ENCODE measurements at places on chromosomes 1 and 21.

- no peak for DNase-seq
These were observed 332.8 kb downstream of the KCTD3 start for GRCh38 chr1:215899901-215900300.

DNA sequence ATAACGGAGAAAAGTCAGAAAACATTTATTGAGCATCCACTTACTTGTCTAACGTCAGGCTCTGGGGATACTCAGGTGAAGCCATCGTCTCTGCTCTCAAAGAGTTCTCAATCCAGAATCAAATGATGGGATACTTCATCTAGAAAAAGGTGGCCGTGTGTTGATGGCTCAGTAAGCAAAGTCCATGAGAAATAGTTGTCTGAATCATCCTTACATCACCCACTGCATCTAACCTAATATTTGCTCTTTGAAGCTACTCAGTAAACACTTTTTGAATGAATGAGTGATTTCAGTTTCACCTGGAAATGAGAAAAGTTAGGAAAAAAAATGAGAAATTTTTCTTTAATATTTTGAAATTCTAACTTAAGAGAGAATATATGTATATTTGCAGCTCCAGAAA lies 155.3 kb upstream of the PKN2 start:
- no peak for DNase-seq

- DNase-seq = no peak
These were observed 393.6 kb downstream of the AGBL4 start for GRCh38 chr1:49630156-49630555.

DNA sequence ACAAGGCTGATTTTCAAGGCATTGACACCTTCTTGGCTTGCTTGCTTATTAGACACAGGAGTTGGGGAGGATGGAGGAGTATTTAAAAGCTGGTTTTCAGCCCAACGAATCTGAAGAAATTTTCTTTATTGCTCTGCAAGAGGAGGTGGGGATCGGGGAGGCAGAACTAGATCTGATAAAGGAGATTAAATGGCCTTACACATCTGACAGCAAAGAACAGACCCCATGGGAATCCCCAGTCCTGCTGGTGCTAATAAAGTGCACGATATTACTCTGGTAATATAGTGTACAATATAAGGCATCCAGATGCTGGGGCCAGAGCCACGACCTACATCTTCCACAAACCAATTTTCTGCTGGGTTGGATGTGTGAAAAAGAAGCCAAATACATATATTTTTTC lies 323.0 kb downstream of the OMA1 start:
- no peak for DNase-seq

DNA sequence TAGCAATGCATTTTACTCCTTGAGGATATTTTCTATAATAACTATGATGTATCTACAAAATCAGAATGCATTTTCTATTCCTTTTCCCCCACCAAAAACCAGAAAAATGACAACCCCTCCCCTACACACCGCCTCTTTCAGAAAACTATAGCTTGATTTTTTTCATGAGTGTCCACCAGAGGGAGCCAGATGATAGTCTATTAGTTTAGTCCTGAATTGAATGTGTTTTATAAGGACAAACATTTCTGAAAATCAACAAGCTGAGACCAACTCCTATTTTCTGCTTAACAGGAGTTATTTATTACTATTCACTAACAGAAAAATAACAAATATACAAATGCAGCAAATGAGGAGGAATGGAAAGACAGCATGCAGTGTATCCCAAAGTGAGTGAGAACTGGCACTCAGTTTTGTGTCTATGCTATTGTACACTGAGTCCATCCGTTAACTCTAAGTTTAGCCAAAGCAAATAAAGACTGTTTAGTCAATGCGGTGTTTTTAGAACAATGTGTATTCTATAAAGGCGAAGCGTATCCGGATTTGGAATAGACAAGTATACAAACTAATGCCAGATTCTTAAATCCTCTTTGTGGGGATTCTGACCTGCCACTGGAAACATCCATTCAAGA lies 182.6 kb downstream of the VAV3 start:
- peak; percentile 39 for DNase-seq

DNA sequence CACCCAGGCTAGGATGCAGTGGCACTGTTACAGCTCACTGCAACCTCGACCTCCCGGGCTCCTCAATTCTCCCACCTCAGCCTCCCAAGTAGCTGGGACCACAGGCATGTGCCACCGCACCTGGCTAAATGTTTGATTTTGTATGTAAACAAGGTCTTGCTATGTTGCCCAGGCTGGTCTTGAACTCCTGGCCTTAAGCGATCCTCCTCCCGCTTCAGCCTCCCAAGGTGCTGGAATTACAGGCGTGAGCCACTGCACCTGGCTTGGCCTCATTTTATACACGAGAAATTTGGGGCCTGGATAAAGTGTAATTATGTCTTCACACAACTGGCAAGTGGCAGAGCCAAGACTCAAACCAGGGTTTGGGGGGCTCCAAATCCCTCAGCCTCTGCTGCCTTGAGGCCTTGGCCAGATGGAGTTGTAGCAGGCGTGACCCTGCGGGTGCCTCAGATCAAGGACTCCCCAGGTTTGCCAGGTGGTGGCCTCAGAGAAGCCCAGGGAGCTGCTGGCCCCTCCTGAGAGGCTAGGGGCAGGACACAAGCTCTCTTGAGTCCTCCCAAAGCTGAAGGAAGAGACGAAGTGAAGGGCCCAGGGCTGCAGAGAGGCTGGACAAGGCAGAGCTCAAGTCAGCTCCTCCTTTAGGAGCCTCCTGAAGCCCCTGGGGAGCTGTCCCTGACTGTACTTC lies 61.7 kb downstream of the MDM4 start:
- DNase-seq = no peak

- DNase-seq = no peak
These were observed 91.1 kb upstream of the TLR5 start for GRCh38 chr1:223234170-223234514.

DNA sequence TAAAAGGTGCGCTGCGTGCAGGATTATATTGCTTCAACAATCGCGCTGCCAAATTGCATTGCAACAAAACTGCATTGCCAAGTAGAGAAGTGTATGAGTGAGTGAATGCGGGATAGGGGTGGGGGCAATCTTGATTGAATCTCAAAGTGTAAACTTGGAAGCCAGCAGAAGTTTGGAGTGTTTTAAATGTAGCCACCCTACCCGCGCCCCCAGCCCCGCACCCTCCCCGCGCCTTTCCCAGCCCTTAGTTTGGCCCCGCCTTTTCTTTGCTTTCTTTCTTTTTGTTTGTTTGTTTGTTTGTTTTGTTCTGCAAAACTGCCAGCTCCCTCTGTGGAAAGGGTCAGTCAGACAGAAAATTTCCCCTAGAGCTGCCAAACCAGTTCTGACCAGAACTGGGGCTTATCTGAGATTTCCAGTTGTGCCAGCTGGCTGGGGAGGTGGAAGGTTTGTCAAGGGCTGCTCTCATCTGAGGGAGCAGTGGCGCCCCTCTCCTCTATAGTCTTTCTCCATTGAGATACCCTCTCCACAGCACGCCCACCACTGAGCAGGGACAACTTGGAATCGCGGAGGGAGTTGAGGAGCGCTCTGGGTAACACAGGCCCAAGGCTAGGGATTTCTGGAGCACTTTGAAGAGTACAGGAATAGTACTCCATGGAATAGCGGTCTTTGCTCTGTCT lies 666 bp upstream of the BEND5 start:
- DNase-seq = no peak

GRCh38 chr1:162676750-162677149 lies 44.5 kb downstream of the DDR2 start:
- DNase-seq = no peak

GRCh38 chr1:45834689-45835088 lies 31.3 kb downstream of the MAST2 start:
- DNase-seq = no peak

DNA sequence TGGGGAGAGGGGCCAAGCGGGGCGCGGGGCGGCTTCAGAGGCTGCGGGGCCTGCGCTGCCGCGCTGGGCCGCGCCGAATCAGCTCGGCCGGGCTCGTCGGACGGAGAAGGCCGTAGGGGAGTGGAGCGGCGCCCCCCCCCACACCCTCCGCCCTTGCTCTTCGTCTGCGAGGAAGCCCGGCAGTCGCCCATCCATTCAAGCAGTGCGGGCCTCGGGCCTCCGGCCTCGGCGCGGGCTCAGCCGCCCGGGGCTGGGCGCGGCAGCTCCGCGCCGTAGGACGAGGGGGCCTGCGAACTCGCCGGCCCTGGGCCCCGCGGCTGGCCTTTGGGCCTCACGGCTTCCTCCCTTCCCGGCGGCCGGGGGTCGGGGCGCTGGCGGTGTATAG lies 564 bp downstream of the CTPS1 start:
- DNase-seq = no peak

GRCh38 chr1:106798991-106799390 lies 257.5 kb upstream of the PRMT6 start:
- no peak for DNase-seq
